ENCODE measurements at places on chromosomes 3 and 15.

- DNase-seq, result no peak
Observed at GRCh38 chr3:114884213-114884923, 262.7 kb downstream of the ZBTB20 start.

DNA sequence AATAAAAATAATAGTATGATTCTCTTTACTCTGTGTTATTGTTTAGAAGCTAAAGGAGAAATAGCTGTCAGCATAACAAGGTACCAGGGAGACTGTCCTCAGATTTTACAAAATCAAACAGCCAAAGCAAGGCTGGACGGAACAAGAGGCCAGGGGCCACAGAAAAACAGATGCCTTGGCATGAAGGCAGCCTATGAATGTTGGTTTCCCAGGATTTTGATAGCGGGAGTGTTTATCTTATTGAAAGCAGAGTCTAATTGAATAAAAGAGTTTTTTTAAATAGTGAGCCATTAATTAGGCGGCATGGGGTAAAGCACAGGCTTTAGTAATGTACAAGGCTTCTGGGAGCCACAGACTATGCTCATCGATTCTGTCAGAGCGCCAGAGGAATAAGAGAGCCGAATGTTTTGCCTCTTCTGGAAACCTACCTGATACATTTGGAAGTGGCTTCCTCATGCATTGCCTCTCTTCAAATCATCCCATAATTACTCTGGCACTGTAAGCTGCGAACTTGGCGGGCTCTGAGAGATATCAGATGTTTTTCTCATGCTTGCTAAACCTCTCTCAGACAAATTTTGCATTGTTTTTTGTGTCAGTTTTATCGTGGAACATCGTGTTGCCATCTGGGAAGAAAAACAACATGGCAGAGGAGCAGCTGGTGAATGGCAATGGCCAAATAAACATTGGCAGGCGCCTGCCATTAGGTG lies 30.4 kb upstream of the TMCO5A start:
- no peak for DNase-seq

GRCh38 chr3:15823092-15823491 lies 25.3 kb upstream of the ANKRD28 start:
- DNase-seq, result no peak

- peak; percentile 33 for DNase-seq
Observed at GRCh38 chr3:52093756-52094545, 37.6 kb upstream of the DUSP7 start.

- no peak for DNase-seq
Observed at GRCh38 chr3:188918093-188918492, 253.7 kb upstream of the TPRG1 start.

GRCh38 chr3:38116471-38117162 lies 20.3 kb downstream of the ACAA1 start:
- peak; percentile 28 for DNase-seq

DNA sequence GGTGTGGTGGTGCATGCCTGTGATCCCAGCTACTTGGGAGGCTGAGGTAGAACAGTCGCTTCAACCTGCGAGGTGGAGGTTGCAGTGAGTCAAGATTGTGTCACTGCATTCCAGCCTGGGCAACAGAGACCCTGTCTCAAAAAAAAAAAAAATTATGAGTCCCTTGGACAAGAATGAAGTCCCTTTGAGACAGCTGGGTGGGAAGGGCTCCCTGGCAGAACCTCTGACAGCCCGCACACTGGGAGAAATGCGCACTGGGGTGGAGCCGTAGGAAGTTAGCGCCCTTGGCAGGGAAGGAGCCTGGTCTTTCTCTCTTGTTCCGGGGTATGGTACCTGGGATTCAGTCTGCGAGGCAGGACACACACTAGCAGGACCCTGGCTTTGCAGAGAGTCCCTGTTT lies 51.4 kb downstream of the SLC30A4 start:
- DNase-seq, result no peak

DNA sequence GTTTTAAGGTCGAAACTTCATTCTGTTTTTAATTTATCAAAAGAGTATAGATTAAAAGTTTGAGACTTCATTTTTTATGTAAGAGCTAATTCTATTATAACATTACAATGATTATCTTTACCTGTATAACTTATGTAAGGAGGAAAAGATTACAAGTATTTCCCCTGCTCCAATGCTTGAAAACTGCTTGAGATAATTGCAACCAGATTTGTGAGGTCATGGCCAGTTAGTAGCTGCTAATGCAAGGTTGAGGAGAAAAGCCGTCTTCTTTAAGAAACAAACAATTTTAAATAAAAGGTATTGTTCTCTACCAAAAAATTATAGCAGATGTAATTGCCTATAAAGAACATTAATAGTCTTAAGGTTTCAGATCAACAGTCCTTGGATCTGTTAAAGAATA lies 208.3 kb upstream of the UBE2E2 start:
- no peak for DNase-seq

- DNase-seq, result no peak
Observed at GRCh38 chr3:156661155-156661554, 13.2 kb upstream of the TIPARP start.

DNA sequence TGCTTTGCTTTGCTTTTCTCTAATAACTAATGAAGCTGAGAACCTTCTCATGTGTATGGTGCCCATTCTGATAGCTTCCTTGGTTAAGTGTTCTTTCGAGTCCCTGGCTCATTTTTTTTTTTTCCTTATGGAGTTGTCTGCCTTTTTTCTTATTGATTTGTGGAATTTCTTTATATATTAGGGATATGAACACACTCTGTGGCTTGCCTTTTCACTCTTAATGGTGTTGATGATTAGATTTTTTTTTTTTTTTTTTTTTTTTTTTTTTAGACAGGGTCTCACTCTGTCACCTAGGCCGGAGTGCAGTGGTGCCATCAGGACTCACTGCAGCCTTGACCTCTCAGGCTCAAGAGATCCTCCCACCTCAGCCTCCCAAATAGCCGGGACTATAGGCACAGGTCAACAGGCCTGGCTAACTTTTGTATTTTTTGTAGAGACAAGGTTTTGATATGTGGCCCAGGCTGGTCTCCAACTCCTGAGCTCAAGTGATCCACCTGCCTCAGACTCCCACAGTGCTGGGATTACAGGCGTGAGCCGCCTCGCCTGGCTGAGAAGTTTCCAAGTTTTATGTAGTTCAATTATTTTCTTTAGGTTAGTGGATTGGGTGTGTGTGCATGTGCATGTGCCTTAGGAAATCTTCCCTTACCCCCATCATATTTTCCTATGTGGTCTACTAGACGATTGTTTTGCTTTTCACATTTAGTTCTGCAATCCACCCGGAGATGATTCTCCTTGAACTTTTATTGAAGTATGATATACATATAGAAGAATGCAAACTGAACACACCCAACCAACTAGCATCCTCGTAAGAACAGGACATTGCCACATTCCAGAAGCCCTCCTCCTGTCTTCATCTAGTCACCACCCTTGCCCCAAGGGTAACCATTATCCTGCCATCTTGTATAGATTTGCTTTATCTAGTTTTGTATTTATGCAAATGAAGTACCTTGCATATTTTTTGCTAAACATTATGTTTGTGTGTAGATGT lies 1.7 kb upstream of the SNRPA1 start:
- peak; percentile 70 for DNase-seq

- DNase-seq, result no peak
Observed at GRCh38 chr15:88106074-88106473, 150.5 kb downstream of the NTRK3 start.

DNA sequence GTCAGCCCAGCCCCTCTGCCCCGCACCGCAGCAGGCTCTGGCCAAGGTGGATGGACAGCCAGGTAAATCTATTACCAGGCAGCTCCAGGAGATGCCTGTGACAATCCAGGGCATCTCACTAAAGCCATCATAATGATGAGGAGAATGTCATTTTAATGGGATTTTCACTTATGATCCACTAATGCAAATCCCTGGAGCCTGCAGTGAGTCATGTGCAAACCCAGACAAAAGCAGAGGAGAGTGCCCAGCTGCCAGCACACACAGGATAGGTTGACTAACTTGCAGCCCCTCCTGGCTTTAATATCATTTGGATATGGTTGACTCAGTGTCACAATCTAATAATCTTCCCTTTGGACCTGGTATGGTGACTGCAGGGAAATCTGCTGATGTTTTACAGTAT lies 206.9 kb upstream of the TRIM42 start:
- DNase-seq, result peak; percentile 10

DNA sequence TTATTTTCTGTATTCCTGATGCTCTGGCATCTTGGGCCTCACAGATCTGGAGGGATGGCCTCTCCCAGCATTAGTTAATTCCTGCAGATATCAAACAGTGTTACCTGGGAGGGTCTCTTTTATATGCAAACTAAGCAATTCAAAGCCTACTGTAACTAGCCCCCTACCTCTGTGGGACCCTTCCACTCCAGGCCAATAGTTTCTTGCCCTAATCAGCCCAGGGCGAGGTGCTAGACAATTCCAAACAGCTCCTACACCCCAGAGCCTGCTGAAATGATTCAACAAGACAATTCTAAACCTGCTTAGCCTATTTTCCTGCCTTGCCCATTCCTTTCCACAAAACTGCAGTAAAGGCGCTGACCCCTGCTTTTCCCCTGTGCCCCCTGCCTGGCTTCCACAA lies 106.6 kb upstream of the IGSF10 start:
- no peak for DNase-seq

GRCh38 chr3:153830552-153830951 lies 290.6 kb upstream of the ARHGEF26 start:
- no peak for DNase-seq

DNA sequence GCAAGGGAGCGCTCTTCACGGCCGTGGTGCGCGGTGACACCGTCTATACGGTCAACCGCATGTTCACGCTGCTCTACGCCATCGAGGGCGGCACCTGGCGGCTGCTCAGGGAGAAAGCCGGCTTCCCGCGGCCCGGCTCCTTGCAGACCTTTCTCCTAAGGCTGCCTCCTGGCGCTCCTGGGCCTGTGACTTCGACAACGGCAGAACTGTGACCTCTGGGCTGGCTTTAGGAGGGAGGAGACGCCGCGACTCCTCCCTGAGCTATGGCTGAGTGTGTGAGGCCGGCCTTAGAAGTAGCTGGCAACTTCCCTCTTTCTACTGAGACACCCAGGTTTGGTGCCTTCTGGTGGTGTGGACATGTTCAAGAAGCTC lies 1.4 kb downstream of the KBTBD13 start:
- DNase-seq, result no peak

DNA sequence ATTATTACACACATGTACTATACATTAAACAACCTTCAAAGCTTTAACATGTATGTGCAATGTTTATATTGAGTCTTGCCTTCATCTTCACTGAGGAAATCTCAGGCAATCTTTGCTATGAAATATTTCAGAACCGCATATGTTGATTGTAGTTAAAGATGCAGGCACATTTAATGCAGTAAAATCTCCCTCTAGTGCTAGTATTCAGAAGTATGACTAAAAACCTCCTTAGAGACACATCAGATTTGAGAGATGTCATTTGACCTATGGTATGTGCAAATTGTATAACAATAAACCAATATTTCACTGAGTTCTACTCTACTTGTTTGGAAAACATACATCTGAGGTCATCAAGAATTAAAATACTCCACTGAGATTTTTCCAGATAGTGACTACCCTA lies 123.8 kb upstream of the C15orf61 start:
- DNase-seq, result no peak

- DNase-seq, result peak; percentile 92
Observed at GRCh38 chr3:21673393-21673792, 77.6 kb downstream of the ZNF385D start.

GRCh38 chr3:15361494-15362214 lies 29.3 kb upstream of the SH3BP5 start:
- peak; percentile 13 for DNase-seq

- no peak for DNase-seq
Observed at GRCh38 chr3:53069422-53070068, 23.7 kb upstream of the SFMBT1 start.

DNA sequence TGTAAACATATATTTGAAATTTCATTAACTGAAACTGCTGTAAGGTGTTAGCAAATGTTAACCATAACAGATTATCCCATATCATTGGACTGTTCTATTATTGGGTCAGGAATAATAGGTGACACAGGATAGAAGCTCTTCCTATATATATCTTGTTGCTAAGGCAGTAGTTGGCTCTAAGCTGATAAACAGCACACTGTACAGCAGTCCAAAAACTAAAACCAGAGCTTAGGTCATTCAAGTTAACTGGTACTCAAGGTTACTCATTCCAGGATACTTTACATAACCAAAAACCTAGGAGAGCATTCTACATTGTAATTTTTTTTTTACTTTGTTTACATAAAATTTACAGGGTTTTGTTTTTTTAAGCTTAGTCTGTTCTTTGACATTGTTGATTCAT lies 8.9 kb downstream of the DNAJC19 start:
- DNase-seq, result no peak

- peak; percentile 20 for DNase-seq
Observed at GRCh38 chr3:27824312-27825200, 102.4 kb upstream of the EOMES start.

DNA sequence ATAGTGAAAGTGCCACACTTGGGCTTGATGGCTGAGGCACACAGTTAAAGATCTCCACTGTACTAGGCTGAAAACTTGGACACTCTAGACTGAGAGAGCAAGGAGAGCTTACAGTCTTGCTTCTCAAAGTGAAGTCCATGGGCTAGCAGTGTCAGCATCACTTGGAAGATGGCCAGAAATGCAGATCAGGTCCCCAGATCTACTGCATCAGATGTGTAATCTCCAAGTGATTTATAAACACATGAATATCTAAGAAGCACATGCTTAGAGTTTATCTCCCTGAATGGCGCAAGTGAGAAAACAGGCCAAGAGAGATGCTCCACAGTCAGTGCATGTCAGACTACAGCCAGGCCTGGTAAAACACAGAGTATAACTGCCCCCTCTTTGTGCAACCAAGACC lies 308.6 kb downstream of the CLSTN2 start:
- DNase-seq, result no peak

- no peak for DNase-seq
Observed at GRCh38 chr3:183013856-183014255, 33.5 kb upstream of the DCUN1D1 start.

DNA sequence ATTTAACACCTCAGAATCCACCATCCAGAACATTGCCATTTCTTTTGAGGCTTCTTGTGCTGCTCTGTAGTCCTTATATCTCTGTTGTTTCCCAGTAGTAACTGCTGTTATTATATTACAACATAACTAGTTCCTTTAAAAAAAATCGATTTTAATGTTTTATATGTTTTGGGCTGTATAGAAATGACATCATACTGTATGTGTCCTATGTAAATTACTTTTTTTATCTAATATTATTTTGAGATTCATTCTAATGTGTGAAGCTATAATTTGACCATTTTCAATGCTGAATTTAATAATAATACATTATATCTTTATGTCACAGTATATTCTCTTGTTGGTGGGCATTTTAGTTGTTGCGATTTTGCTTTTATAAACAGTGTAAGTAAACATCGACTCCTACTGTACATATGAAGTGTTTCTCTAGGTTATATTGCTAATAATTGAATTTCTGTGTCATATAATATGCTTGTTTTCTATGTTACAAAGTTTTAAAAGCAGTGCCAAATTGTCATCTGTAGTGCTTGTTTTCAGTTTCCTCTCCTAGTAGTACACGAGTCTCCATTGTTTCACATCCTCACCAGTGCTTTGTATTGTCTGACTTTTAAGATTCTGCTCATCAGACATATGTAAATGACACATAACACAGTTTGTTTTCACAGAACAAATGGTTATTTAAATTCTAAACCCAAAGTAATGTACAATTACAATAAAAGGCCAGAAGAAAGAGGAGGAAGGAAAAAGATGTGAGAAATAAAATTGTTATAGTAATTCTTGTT lies 172.0 kb upstream of the LRRFIP2 start:
- no peak for DNase-seq

All from PC-3 (cell line).